Stimulated activated CD8-positive, alpha-beta memory T cell treated with anti-CD3 and anti-CD28 coated beads, Interleukin-7, amount 100 ng/mL, for 4 hours (primary cell): ENCODE measurements at places on chromosomes 3 and 15.

DNA sequence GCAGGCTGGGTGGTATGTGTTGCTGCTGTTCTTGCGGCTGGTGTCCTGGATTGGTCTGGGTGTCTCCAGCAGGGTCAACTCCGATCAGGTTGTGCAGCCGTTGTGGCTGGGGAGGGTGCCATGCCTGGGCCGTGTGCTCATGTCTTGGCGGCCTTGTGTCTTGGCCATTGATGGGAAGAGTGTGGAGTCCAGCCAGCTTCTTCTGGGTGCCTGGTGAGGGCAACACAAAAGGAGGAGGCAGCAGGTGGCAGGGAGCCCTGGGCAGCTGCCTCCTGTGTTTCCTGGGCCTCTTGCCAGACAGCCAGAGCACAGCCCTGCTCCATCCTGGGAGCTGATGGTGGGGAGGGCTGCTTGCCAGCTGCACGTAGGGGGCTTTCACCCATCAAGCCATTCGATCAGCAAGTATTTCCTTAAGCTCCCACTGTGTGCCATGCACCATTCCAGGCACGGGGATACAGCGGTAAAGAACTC lies 4.3 kb downstream of the CHAC1 start:
- DNase-seq: no peak

- peak; percentile 75 for DNase-seq
Measured at GRCh38 chr15:44662478-44663409, 718 bp downstream of the SPG11 start.

DNA sequence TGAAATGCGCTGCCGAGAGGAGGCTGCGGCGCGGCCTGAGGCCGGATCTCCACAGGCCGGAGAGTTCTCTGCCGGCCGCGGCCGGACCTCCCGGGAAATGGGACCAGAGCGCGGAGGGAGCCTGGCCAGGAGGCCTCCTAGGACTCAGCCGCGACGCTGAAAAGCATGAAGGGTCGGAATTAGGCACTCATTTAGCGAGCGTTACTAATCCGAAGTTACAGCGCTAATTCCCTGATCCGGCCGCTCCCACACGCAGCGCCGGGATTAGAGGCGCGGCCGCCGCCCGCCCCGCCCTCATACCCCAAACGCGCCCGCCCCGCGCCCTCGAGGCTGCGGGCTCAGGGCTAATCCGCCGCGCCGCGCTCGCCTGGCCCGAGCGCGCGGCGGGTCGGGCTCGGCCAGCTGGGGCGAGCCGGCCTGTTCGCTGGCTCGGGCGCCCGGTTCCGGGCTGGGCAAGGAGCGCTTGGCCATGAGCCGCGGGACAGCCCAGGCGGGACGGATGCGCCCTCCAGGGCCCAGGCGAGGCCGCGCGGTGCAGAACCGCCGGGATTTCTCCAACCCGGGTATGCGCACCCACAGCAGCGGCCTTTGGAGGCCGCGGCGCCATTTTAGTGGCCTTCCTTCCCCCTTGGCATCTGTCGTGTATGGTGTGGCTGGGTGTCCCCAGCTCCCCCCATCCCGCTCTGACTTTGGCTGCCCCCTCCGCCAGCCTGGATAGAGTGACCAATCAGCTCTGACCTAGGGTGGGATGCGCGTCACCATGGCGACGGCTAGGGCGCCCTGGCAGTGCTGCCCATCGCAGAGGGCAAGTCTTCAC lies 36.8 kb upstream of the POLG start:
- DNase-seq: no peak

DNA sequence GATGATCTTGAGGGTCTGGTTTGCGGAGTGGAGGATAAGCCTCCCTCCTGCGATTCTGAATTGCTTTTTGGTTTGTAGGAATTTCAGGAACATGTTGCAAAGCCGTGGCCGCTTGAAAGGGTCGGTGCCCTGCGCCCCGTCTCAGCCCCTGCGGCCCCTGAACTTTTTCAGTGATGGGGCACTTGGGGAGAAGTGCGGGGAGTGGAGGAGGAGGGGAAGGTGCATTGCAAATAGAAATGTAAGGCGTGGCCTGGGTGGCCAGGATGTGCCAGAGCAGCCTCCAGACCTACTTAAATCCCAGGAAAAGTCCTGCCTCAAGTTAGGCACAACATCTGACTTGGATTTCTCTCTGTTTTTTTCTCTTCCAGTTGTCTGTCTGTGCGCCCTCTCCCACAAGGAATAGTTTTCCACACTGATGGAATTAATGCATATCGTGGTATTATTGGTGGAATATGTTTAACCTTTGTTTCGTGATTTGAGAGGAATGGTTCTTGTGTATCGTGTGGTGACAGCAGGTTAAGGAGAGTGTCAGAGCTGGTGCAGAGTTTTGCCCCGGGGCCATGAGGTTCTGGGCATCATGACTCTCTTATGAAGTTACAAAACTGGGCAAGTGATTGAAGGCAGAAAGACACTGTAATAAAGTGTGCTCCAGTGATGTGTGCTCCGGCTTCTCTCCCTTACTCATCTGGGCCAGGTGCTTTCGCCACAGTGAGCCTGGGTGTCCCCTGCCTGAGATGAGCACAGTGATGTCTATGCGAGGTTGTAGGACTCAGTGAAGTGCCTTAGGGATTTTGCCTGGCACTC lies 153.8 kb downstream of the PGPEP1L start:
- DNase-seq: no peak

DNA sequence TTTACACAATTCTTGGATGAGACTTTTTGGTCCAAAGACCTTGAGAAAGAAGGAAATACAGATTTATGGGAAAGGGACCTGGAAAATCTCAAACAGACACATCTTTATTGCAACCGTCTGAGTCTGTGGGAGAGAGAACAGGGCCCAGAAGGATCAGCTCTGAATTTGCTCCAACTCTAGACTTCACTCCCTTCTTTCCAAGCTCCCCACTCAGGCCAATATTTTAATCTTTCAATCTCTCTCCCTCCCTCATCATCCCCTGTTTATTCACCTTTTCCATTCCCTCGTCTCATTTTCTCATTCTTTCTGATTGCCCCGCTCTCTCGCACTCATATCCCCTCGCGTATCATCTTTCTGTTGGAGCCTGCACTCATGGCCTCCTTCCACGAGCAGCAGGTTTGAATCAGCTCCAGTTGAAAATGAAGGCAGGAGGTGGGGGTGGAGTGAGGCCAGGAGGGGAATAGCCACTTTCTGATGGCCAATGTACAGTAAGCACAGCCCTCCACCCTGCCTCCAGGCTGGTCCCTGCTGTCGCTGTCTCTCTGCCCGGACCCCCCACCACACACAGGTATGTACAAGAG lies 63.6 kb upstream of the BOC start:
- DNase-seq: no peak

DNA sequence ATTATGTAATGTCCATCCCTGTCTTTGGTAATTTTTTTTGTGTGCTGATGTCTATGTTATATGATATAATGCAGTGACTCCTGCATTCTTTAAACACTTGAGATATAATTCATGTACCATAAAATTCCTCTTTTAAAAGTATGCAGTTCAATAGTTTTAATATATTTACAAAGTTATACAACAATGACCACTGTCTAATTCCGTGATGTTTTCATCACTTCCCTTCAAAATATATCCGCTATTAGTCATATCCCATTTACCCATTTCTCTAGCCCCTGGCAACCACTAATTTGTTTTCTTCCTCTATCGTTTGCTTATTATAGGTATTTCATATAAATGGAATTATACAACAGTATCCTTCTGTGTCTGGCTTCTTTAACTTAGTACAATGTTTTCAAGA lies 64.9 kb upstream of the SUCLG2 start:
- DNase-seq: no peak

- DNase-seq: no peak
Measured at GRCh38 chr3:55616803-55617202, 129.7 kb upstream of the WNT5A start.

GRCh38 chr3:176578316-176578715 lies 619.0 kb downstream of the TBL1XR1 start:
- no peak for DNase-seq

- DNase-seq: no peak
Measured at GRCh38 chr3:176561826-176562225, 635.5 kb downstream of the TBL1XR1 start.

- no peak for DNase-seq
Measured at GRCh38 chr3:112394003-112394640, 61.2 kb downstream of the CD200 start.

DNA sequence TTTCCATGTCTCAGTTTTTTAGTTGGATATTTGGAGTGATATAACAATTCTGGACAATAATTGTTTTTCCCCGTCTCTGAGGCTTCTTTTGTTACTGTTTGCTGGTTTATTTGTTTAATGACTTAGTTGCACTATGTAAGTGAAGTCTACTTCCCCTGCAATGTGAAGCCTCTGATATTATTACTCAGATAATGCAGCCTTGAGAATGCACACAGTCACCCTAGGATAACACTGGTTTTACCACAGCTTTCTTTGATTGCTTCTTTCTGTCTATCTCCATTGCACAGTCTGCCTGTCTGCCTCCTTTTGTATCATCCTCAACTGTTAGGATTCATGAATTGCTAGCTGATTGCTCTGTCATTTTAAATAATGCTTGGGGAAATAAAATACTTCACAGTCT lies 208.7 kb upstream of the ROBO1 start:
- no peak for DNase-seq

DNA sequence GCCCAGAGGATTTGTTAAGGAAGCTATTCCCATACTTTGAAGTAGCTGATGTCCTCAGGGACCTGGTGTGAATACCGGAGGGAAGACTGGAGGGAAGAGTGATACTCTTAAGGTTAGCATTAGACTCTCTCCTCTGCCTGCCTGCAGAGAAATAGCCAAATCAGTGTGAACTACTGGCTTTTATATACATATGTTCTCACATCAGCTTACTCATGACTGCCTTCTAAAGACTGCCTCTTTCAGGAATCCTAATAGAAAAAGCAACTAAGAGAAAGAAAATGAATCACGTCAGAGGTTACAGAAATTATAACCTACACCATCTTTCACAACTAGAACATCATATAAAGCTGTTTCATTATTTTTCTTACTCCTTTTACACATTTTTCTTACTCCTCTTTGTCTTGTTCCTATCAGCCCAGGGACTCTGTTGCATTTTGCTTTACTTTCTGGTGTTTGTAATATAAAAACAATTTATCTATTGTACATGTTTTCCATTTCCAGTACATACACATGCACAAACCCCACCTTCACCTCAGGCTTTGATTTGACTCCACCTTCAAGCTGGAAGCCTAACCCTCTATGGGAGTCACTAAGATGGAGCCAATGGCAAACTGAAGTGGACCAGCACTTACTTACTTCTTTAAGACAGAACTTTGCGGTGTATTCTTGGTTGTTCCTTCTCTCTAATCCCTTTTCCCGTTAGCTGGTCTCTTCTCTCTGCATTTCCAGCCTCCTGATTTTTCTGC lies 257.7 kb upstream of the UBE2E1 start:
- DNase-seq: no peak

GRCh38 chr3:80606073-80606472 lies 838.3 kb upstream of the ROBO1 start:
- no peak for DNase-seq

GRCh38 chr15:50764461-50765194 lies 878 bp downstream of the SPPL2A start:
- no peak for DNase-seq

DNA sequence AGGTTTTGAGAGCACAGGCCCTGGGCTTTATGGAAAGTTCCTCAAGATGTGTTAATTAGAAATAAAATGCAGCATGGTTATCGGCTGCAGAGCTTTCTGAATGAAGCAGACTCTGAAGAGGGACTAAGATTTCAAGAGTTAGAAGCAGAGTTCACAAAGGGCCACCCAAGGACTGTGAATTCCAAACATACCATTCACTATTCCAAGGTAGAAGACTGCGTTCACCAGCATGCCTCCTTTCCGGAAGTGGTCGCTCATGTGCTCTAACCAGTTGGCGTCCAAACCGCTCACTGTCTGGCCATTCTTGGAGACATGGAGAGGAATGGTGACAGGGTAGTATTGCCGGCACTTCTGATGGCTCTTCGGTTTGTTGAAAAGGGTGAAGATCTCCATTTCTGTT lies 104.9 kb downstream of the OXNAD1 start:
- DNase-seq: no peak

- no peak for DNase-seq
Measured at GRCh38 chr15:70541511-70541910, 221.8 kb downstream of the UACA start.

DNA sequence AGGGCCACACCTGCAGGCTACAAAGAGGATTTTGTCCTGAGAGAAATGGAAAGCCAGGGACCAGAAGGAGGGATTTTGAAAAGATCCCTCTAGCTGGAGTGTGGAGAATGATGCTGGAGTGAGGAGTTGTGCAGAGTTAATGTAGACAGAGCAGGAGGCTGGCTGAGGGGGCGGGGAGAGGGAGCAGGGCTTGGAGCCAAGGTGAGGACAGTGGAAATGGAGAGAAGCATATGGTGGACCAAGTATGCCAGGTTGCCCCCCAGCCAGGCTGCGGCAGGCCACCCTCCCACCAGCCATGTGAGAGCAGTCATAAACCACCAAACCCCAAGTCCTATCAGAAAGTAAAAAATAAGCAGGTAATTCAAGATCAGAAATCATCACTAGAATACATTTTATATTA lies 14.7 kb downstream of the RARRES1 start:
- no peak for DNase-seq

- DNase-seq: no peak
Measured at GRCh38 chr3:46049093-46049492, 21.8 kb upstream of the XCR1 start.

- DNase-seq: no peak
Measured at GRCh38 chr3:176663387-176663786, 533.9 kb downstream of the TBL1XR1 start.

- no peak for DNase-seq
Measured at GRCh38 chr3:196931828-196932587, 10.3 kb downstream of the NCBP2 start.

DNA sequence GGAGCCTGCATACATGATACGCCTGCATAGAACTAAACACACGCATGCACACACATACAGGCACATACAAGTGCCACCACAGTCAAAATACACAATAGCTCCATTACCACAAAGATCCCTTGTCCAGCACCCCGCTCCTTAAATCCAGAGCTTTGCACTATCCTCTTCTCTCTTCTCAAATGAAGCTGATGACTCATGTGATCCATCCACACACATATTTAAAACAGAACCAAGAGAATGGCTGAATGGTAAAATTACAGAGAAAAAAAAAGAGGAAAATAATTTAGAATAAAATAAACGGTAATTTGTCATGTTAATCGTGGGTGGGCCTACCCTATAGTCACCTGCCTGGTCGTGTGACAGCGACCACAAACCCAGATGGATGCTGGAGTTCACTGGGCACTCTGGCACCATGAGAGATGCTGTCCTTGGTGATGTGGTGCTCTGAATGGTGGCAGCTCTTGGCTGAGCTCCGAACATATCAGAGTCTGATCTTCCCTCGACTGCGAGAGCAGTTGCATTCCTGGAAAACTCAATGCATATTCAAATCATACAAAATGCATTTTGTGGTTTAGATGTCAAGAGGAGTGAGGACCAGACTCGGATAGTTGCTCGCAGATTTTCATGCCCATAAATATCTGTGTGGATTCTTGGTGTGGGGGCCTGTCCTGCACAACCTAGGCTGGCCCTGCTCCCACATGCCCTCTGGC lies 8.9 kb downstream of the IQSEC1 start:
- no peak for DNase-seq

- no peak for DNase-seq
Measured at GRCh38 chr15:52200831-52201365, 9.7 kb upstream of the GNB5 start.
